ENCODE measurements at places on chromosomes 13 and 19. TPM values are rescaled to one million over a fixed set of nuclear protein-coding genes. Genes with fewer than 3 reads are reported as not detected.

The CELF5 gene
- 0.84 TPM for total RNA-seq

The CCDC194 gene
- total RNA-seq: 0.79 TPM

The TSKS gene
- 0.98 TPM for total RNA-seq

The ATP5F1D gene
- total RNA-seq: 96.3 TPM

The COL4A2 gene
- total RNA-seq: not detected
